ENCODE measurements at places on chromosomes 2 and 18.
A peak's percentile ranks its signal among the peaks of the same experiment; 100 is the strongest.

GRCh38 chr2:136126021-136126420 is 8.1 kb upstream of the CXCR4 start:
- no peak for DNase-seq

GRCh38 chr18:50161597-50162205 is 33.2 kb downstream of the MYO5B start:
- DNase-seq, result no peak

DNA sequence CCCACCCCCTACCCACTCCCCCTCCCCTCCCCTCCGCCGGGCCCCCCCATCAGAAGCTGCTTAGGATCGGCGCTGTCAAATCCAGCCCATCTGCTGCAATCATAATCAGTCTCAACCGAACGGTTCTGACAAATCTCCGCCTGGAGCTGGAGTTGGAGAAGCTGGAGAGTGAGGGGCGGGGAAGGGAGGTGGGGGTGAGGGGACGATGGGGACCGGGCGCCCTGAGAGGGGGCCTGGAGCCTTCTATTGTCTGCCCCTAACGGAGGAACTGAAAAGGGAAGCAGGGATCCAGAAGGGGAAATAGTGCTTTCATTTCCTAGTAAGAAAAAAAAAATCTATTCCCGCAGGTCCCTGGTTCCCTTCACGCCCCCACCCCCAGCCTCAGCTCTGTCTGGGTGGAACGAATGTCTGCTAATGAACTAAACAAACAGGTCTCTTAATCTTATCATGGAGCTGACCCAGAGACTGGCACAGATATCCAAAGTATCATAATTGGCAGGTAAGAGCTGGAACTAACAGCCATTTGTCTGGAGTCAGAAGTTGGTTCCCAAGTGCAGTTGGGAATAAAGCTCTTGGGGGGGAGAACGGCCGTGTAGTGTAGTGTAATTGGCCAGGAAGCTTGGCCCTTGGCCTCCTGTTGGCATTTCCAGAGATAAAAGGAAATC is 301.2 kb downstream of the NCKAP5 start:
- DNase-seq, result no peak

- peak; percentile 71 for DNase-seq
Observed at GRCh38 chr2:102141970-102142828, at the start of gene IL1R1. IL1R1 (plus strand) TSS chr2:102142746; CDS start chr2:102157725, 14,979 bp downstream.

- no peak for DNase-seq
Observed at GRCh38 chr2:68878071-68878711, 7.0 kb upstream of the BMP10 start.

DNA sequence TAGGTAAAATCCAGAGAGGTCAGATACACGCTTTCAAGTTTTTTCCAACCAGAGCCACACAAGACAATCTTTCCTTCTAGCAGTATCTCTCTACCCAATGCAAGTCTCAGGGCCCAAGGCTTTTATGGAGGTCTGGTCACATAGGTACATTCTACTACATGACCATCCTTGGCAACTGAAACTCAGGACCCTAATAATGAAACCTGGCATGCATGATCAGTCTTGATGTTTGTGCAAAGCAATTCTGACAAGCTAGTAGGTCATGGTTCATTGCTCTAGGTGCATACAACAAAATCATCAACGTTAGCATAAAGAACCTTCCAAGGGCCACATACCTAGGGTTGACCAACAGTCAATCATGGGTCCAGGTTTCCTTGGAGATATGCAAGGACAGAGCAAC is 33.2 kb upstream of the CCDC88A start:
- DNase-seq, result no peak

DNA sequence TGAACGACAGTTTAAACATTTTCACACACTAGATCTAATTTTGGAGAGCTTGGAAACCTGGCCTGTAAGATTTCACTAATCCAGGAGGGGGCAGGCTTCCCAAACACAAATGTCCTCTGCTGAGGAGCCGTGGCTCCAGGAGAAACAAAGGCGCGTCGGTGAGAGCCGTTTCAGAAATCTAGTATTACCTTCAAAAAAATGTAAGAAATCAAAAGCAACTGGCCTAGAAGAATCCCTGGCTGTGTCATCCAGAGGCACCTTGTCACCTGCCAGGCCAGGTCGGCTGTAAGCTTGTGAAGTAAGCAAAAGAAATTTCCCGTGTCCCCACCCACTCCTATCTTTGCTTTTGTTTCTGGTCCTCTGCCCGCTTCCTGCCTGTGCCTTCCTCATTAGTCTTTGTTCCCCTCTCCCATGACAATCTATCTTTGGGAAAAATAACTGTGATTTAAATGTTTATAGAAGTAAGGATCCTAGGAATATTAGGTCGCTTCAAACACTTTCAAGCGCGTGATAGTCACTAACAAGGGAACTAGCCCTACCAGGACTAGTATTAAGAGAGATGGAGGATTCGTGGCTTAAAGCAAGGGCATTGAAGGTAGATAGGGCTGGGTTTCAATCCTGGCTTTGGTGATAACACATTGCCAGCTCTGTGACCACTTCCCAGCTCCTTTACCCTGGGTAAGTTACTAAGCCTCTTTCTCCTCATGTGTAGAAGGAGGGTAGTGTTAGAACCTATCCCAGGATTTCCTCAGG is 99.5 kb upstream of the STK39 start:
- DNase-seq, result peak; percentile 78

GRCh38 chr2:15127301-15127700 is 433.8 kb downstream of the NBAS start:
- DNase-seq, result no peak

DNA sequence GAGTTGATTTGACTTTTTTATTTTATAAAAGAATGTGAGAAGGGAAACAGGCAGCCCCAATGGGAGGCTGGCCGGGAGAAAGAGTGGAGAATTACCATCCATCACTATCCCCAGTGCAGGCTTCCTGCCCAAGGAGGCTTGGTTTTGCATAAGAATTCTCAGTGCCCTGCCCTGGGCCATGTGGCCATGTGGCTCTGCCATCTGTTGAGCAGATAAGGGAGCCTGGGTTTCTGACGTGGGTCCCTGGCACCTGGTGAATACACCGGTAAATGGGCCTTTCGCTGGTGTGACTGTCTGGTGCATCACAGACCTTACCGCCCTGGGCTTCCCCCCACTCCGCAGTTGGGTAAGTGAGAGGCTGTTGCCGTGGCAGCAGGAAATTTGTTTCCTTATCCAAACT is 54.5 kb upstream of the TMEM163 start:
- DNase-seq, result no peak

- DNase-seq, result peak; percentile 62
Observed at GRCh38 chr2:74052732-74053710, 68.3 kb downstream of the TET3 start.

GRCh38 chr18:45652303-45653080 is 37.2 kb downstream of the SLC14A2 start:
- no peak for DNase-seq

- no peak for DNase-seq
Observed at GRCh38 chr2:95024960-95025405, 525 bp upstream of the MAL start.

GRCh38 chr2:44545005-44545404 is 183.3 kb downstream of the CAMKMT start:
- no peak for DNase-seq

DNA sequence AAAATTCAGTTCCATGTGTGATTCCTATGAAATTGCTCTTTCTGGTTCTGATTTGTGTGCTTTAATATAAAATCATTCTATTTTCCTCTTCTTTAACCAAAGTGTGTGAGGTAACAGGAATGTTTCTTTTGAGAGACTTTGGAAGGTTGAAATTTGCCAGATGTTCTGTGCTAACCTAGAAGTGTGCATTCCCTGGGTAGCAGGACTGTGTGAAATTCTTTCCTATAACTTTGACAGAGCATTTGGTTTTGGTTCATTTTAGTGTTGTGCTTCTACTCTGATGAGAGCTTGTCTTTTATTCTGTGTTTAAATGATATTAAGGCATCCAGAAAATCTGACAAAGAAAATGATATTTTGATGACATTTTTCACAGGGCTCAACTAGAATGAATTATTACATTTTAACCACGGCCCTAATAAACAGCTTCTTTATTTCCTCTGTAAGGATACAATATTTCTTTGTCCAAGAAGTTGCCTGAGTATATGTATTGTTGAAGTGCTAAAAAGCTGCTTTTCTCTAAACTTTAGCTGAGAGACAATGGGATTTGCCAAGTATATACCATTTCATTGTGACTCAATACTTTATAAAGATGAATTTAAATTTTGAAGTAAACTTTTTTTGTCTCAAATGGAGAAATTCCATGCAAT is 34.7 kb upstream of the DLX1 start:
- no peak for DNase-seq

DNA sequence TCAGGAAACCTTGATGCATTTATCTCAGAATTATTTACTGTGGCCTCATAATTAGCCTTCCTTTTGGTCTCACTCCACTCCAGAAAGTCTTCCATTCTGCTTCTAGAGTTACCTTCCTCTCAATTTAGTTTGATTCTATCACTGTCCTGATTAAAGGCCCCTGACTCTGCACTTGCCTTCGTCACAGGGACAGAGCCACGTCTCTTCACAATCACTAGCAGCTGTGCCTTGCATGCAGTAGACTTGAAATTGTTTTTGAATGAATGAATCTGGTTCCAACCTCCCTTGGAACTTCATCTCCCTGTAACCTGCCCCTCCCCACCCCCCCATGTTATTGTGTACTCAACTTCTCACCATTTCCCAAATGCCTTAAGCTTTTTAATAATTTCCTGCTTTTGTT is 52.4 kb downstream of the OSBPL6 start:
- no peak for DNase-seq

DNA sequence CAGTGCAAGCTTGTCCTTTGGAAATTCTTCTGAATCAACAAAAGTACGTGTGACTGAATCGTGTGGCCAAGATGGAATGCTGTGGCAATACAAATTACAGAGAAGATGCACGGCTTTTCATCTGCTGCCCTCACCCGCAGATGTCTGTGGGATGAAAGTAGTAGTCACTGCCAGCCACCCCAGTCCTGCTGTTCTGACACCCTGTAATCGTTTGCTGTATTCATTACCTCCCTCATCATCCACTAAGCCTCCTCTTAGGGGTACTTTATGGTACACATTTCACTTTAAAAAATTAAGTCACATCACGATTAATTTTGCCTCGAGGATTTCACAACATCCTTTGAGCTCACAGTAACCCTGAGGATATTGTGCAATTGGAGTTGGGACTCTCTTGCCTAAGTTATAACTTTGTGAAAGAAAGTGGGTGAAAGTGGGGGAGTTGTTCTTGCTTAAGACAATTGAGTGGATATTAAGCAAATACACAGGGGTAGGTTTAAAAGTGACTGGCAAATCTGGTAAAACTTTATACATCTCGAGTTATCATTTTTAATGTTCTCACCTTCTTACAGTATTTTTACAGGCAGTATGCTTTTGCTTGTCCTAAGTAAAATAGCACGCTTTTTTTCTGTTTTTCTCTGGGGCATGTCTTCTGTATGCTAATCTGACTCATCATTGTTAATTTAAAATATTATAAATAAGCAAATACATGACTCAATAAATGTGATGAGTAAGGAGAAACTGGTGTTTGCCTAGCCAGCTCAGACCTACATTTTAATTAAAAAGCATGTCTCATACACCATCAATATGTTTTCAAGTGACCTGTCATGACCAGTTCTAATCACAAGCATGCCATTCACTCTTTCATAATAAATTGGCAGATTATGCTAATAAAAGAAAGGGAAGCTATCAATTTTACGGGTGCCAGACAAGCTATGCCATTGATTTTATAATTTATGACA is 680.9 kb downstream of the IRS1 start:
- DNase-seq, result peak; percentile 98

- DNase-seq, result no peak
Observed at GRCh38 chr2:96584017-96584416, 47.5 kb downstream of the ARID5A start.

DNA sequence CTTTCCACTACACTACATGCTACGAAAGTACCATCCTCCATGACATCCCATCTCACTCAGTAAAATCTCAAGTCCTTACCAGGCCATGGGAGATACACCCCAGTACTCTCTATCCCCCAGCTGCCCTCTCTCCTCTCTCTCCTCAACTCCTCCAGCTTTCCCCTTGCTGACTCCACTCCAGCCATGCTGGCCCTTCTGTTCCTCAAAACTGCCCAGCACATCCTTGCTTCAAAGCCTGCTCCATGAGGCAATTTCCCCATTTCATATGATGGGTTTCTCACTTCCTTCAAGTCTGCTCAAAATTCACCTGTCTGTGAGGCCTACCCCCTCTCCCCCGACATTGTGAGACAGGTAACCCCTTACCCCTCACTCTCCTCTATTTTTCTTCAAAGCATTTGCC is 8.6 kb downstream of the CHN1 start:
- DNase-seq, result no peak

DNA sequence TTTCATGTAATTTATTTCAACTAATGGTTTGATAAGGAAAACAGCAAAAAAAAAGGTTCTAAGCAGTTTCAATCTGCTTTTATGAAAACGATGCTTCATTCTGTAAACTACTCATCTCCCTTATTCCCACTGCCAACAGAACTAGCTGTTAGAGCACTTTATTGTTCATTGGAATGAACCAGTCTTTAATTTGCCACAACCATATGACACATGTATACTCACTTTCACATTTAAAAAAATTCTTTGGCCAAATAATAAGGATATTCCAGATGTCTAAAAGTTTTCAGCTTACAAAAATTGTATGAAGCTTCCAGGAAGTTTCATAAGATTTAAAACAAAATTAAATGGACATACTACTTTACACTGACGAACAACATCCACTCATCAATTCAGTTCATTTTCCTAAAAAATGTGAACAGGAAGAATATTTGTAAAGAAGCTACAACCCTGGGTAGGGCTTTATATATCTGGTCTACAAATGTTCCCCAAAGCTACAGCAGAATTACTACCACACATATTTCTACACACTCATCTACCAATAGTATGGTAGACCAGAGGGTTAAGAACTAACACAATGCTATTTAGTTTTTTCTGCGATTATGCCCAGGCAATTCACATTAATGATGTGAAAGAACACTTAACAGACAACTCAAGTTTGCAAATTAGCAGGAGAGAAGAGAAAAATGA is 37.7 kb downstream of the ZNF521 start:
- no peak for DNase-seq

DNA sequence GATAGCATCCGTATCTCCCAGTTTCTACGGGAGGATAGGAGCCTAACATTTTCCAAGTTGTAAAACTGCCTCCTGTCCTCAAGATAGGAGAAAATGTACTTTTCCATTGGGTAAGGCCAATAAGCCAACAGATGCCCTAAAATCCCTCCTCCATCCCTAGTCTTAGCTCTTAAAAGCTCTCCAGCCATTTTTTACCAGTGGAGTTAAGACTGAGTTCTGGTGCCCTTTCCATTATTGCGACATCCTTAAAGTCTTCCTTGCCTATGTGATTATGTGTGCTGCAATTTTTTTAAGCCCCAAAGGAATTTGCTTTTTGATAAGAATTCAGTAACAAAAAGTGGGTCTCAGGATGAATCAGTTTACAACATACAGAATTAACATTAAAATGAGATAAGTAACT is 33.0 kb downstream of the LINC00305 start:
- no peak for DNase-seq
